M059J (cell line): ENCODE measurements at places on chromosomes 4 and X. TPM values are rescaled to one million over a fixed set of nuclear protein-coding genes. Genes with fewer than 3 reads are reported as not detected.

DNA sequence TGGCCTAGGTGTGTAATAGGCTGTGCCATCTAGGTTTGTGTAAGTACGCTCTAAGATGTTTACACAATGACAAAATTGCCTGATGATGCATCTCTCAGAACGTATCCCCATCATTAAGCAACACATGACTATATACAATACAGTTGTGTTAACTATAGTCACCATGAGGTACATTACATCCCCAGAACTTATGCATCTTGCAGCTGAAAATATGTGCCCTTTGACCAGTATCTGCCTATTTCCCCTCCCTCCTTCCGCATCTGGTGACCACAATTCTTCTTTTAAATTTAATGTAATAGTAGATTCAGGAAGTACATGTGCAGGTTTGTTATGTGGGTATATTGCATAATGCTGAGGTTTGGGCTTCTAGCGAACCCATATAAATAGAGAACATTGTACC, 239.8 kb upstream of the IL1RAPL1 start:
- no peak for DNase-seq

DNA sequence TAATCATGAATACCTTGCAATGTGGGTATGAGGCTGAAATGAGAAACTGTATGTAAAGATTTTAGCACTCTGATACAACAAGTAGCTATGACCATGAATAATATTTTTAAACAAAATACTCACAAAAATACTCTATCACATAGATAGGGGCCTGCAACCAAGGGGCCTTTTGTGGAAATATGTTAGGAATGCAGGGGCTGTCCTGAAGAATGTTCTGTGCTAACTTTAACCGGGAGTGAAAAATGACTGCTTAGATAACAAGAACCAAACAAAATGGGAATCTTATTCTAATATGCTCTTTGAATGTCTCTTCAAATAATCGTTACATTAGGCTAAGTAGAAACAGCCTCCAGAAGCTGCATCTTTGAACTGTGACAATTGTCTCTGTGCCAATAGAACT, 37.9 kb upstream of the GYPA start:
- no peak for DNase-seq

- peak; percentile 49 for DNase-seq
Measured at GRCh38 chrX:12814420-12814819, 23.2 kb downstream of the PRPS2 start.

GRCh38 chrX:6449946-6450345, 85.0 kb downstream of the VCX3A start:
- no peak for DNase-seq

DNA sequence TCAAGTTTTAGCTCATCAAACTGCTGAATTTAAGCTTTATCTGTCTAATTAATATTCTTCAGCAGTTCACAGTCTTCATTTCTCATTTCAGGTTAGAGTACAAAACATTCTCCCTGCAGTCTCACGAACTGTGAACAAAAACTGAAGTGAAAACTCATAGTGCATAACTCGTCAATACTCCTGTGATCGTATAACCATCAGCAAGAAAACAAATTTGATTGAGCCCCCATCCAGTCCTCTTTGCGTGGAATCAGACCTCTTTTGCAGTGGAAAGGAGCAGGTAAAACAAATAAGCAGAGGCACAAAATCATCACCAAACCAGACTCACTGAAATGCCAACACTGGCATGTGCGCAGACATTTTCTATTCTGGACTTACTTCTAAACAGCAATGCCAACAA, 12.7 kb downstream of the ADAM29 start:
- DNase-seq = no peak

ACE2 gene
- 1.4 and 6.6 TPM in 2 replicates for total RNA-seq

SHOX gene
- total RNA-seq = not detected in 2 replicates

GRCh38 chr4:55431710-55432336, 36.1 kb downstream of the TMEM165 start:
- no peak for DNase-seq

- DNase-seq = no peak
Measured at GRCh38 chr4:17670423-17670822, 56.0 kb downstream of the MED28 start.

GRCh38 chr4:84578540-84579402, 4.2 kb upstream of the CDS1 start:
- DNase-seq = peak; percentile 58

HSFX2 gene
- 0.79 TPM in 1 of 2 replicates, not detected in the other for total RNA-seq

ERAS gene
- not detected in 2 replicates for total RNA-seq

- DNase-seq = no peak
Measured at GRCh38 chr4:79827283-79827682, 245.7 kb downstream of the ANTXR2 start.

DNA sequence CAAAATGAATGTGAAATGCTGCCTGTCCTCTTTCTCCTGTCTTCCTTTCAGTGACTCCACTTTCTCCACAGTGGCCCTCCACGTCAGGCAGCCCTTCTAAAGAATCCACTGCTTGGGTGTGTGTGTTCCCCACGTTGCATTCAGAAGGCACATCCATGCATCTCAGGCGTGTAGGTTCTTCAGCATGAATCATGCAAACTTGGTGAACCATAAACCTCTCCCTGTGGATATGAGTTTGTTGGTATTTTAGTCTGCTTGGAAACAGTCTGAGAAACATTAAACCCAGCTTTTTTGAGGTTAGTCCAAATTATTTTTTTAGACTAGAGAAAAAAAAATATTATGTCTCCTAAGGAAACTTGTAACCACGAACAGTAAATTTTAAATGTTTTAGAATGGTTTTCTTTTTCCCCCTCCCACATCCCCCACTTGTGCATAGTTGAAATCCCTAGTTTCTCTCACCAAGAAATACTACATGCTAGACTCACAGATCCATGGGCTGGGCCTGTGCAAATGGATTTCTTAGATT, 251.6 kb downstream of the CBR4 start:
- peak; percentile 79 for DNase-seq

GRCh38 chr4:38730830-38731646, 51.8 kb downstream of the TLR10 start:
- peak; percentile 83 for DNase-seq

GRCh38 chr4:4554234-4554633, 12.4 kb upstream of the STX18 start:
- peak; percentile 47 for DNase-seq

DNA sequence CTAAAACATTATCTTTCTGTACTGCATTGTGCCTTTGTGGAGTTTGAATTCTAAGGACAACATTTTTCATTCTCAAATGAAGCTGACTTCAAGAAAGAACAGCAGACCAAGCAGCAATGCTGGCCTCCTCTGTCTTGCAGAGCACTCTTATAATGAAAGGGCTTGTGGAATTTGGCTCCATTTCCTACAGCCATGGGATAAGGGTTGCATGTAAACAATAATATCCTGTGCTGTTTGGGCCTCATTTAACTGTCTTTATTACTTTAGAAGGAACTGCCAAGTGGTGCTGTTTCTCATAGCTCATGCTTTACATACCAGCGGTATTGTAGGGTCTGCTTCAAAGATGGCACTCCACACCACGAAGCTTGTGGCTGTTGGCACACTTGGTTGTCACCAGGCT, 111.4 kb upstream of the EOLA2 start:
- DNase-seq = peak; percentile 48

- DNase-seq = no peak
Measured at GRCh38 chr4:518569-519083, 19.6 kb downstream of the PIGG start.

RAB39B gene
- 0.17 TPM in 1 of 2 replicates, not detected in the other for total RNA-seq

DNA sequence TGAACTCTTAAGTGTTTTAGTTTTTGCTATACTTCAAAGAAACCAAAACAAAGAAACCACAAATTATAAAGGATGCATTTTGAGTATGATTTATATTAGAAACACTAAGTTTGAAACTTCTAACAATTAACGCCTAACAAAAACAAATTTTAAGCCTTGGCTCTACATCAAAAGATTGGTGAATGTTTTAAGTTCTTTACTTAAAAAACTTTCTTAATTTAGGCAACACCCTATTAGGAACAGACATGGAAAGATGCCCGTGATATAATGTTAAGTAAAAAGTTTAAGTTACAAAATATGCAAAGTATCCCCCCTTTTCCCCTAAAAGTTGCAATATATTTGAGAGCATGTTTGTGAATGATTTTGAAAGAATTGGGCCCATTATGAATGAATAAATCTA, 21.2 kb downstream of the PROM1 start:
- DNase-seq = no peak

GRCh38 chrX:25020905-25021449, 5.2 kb upstream of the ARX start:
- no peak for DNase-seq

ODAPH gene
- total RNA-seq = 0.10 TPM in 1 of 2 replicates, not detected in the other

FAM193A gene
- 8.2 and 12.7 TPM in 2 replicates for total RNA-seq

DNA sequence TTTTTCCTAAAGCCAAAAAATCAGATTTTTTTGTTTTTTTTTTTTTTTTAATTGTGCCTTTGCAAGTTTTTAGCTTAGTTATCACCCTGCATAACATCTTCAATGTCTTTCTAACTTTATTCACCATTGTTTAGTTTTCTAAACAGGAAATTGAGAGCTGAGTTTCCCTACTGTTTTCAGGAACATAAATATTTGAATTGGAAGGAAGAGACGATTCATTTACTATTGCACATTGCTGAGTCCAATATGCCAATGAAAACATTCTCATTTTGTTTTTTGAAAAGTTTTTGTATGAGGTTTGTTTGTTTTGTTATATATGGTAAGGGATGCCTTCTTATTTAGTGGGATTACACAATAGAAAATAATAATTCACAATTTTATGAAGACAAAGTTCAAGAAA, 148.4 kb downstream of the ANKRD50 start:
- DNase-seq = no peak

PAGE2B gene
- not detected in 2 replicates for total RNA-seq

AR gene
- total RNA-seq = 2.7 and 4.2 TPM in 2 replicates

FAM9C gene
- total RNA-seq = not detected in 2 replicates

UGT2B15 gene
- not detected in 2 replicates for total RNA-seq

STBD1 gene
- total RNA-seq = 4.0 and 6.2 TPM in 2 replicates

RTL9 gene
- total RNA-seq = 0.02 and 0.12 TPM in 2 replicates

SPANXA1 gene
- total RNA-seq = not detected in 2 replicates

GRCh38 chr4:7632341-7632740, 197.6 kb upstream of the PSAPL1 start:
- DNase-seq = no peak

DNA sequence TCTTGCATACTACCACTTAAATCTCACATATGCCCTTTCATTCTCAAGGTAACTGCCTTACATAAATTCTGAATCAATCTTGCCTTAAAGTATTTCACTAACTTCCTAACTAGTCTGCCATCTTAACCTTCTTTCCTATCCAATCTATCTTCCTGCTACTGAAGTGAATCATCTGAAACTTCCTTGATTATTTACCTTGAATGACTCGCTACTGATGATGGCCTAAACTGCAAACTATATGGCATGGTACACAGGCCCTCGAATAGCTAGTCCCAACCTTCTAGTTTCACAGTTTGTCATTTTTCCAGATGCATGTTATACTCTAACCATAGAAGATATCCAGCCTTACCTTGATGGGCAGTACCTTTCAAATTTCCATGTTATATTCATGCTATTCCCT, 19.9 kb downstream of the PHKA1 start:
- DNase-seq = no peak

DNA sequence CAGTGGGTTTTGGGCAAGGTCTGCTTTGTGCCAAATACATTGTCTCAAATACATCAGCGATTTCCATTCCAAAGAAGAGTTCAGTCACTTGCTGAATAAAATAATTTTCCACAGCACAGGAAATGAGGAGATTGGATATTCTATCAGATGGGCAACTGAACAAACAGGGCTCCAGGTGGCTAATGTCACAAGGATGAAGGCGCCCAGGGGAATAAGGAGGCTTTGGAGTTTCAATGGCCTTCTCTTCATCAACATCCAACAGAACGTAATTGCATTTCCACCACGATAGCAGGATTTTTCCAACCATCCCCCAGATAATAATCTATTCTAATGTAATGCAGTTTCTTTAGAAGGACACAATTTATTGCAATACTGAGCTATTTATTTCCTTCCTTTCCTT, 104.7 kb upstream of the KLHL13 start:
- no peak for DNase-seq

DGKK gene
- 0.05 TPM in 1 of 2 replicates, not detected in the other for total RNA-seq

DNA sequence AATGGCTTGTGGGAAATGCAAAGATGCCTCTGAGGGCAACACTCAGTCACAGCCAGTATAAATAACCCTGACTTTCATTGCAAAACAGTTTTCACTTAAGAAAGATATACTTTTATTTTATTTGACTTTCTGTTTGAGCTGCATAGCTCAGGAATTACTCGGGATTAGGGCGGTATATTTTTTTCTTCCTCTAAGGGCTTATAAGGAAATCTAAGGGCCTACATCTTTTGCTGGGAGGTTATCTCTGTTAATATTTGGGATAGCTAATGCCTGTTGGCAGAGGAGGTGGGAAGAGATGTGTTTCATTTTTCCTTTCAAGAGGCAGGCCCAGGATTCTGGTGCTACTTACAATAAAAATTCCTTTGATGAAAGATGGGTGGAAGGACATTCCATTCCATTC, 28.8 kb upstream of the EGFL6 start:
- DNase-seq = no peak

- DNase-seq = no peak
Measured at GRCh38 chr4:136823020-136823419, 709.3 kb downstream of the PCDH18 start.

GRCh38 chr4:187606581-187606980, 389.0 kb upstream of the ZFP42 start:
- peak; percentile 44 for DNase-seq

MSMO1 gene
- total RNA-seq = 184 and 200 TPM in 2 replicates

NR3C2 gene
- 0.15 and 0.20 TPM in 2 replicates for total RNA-seq

GRCh38 chr4:176896211-176896610, 103.5 kb upstream of the VEGFC start:
- DNase-seq = peak; percentile 56

EGF gene
- 4.9 TPM in 2 replicates for total RNA-seq

GRCh38 chrX:87900320-87900908, 382.8 kb downstream of the KLHL4 start:
- DNase-seq = peak; percentile 56

RXFP1 gene
- 0.15 and 0.25 TPM in 2 replicates for total RNA-seq

GRCh38 chrX:43808231-43808630, 74.0 kb downstream of the MAOB start:
- DNase-seq = no peak

GRCh38 chr4:1202526-1203011, 30.2 kb upstream of the SPON2 start:
- DNase-seq = no peak

CLIC2 gene
- 1.3 and 1.5 TPM in 2 replicates for total RNA-seq

DNA sequence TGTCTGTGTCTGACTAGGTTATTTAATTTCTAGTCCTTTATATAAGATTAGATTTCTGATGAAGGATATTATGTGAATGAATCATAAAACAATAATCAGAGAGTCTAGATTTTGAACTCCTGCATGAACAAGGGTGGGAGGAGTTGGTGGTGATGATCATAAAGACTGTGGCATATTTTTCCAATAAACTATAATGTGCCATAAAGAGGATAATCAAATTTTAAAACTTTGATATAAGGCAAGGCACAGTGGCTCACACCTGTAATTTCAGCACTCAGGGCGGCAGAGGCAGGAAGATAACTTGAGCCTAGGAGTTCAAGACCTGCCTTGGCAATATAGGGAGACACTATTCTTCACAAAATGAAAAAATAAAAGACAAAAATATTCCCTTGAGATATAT, 473.3 kb downstream of the GABRG1 start:
- no peak for DNase-seq

IL2RG gene
- total RNA-seq = 2.8 and 5.3 TPM in 2 replicates
